ENCODE measurements at places on chromosomes 6 and 20.

GRCh38 chr6:98532004-98532403 is 302.4 kb upstream of the POU3F2 start:
- DNase-seq, result no peak

DNA sequence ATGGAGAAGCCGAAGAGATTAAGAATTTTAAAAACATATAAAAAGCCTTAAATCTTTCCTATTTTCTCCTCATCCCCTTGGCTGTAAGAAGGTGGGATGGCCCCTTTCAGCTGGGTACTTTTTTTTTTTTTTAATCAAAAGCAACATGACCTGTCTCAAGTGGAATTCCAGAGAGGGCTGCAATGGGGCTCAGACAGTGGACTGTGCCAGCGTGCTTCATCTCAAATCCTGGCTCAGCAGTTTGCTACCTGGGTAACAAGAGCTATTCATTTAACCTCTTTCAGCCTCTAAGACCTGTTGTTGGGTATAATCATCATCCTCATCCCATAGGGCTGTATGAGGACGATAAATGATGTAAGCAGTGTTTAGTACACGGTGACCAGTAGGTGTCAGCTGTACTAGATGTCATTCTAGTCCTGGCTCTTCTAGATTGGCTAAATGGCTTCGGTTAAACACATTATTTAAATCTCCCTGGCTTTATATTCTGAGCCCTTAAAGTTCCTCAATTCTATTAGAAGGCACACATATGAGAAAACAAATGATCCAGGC is 6.9 kb upstream of the PPP1R3G start:
- DNase-seq, result no peak

- DNase-seq, result no peak
Measured at GRCh38 chr6:5996714-5997419, 9.9 kb downstream of the NRN1 start.

- DNase-seq, result no peak
Measured at GRCh38 chr20:6079016-6079415, 25.2 kb upstream of the LRRN4 start.

DNA sequence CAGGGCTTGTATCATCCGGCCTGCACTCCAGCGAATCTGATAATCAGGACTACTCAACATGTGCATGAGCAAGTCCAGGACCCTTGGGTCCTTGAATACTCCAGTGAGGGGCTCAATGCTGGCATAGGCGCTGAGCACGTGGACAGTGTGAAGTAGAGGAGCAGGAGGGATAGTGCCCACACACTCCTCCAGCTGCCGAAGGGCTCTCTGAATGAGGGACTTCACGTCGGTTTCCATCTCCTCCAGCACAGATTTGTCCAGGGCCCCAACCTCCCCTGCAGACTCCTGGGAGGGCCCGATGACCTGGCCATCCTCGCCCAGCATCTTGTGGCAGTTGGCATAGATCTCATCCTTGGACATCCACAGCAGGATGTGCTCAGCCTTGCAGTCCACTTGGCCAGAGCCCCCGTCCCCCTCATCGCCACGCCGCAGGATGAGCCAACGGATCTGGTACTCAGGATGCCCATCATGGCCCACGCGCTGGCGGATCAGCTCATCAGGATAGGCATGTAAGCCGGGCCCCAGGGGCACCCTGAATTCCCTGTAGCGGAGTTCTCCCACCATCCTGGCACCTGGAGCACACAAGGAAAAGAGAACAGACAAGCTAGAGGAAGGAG is 1.3 kb downstream of the CUL7 start:
- DNase-seq, result no peak

DNA sequence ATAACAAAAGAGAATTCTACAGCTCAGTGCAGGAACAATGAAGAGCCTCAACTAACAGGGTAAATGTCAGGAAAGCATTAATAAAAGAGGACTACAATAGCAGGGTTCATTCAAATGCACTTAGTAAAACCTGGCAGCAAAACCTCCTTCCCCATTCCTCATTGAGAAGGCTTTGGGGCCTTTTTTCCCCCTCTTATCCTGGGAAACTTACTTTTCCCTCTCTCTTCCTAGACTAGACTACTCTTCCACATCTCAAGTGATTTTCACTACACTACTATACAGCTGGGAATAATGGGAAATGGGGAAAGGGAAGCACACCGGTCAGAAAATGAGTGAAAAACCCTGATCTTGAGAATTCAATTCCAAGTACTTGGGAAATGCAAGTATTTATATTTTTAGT is 10.1 kb downstream of the ROMO1 start:
- no peak for DNase-seq

DNA sequence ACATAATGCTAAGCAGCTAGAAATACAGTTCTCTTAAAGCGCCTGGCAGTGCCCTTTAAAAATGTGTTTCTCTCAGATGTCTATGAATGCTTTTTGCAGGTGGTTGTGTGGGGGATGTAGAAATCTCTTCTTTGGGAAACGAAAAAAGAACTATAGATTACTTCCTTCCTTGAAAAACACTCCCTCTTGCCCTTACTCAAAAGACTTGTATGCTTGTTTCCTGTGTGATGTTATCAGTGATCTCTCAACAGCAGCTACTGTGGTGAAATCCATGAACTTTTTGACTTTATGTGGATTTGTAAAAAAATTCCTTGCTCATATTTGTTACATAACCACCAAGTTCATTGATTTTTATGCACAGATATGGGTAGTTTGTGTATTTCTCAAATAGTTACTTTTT is 916.5 kb downstream of the QKI start:
- no peak for DNase-seq

GRCh38 chr6:2839195-2839981 is 2.3 kb downstream of the SERPINB1 start:
- DNase-seq, result no peak

DNA sequence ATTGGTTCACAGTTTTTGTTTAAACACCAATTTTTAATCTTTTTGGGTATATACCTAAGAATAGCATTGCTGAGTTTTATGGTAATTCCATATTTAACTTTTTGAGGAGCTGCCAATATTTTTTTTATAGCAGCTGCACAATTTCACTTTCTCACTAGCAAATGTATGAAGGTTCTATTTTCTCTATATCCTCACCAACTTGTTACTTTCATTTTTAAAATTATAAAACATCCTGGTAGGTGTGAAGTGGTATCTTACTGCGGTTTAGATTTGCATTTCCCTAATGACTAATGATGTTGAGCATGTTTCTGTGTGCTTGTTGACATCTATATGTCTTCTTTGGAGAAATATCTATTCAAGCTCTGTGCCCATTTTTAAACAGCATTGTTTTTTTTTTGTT is 452.1 kb downstream of the GRIK2 start:
- no peak for DNase-seq

GRCh38 chr6:111691345-111692225 is 85.9 kb upstream of the TRAF3IP2 start:
- DNase-seq, result no peak

GRCh38 chr20:10178091-10178490 is 40.5 kb upstream of the SNAP25 start:
- no peak for DNase-seq

- no peak for DNase-seq
Measured at GRCh38 chr6:133408132-133408531, 167.0 kb downstream of the EYA4 start.

All from stimulated activated CD4-positive, alpha-beta T cell treated with anti-CD3 and anti-CD28 coated beads, Interleukin-12 subunit alpha, Interleukin-12 subunit beta, amount 100 ng/mL, for 4 hours (primary cell).